Activated CD4-positive, alpha-beta T cell treated with anti-CD3 and anti-CD28 coated beads for 36 hours (primary cell): ENCODE measurements at places on chromosomes 11 and 22. TPM values are rescaled to one million over a fixed set of nuclear protein-coding genes. Genes with fewer than 3 reads are reported as not detected.

MCHR1 gene
- total RNA-seq, result not detected

GRCh38 chr11:129458278-129458677 is 82.6 kb downstream of the BARX2 start:
- no peak overlapping the region for H3K27ac ChIP-seq
- H3K4me3 ChIP-seq, result no peak overlapping the region

DNA sequence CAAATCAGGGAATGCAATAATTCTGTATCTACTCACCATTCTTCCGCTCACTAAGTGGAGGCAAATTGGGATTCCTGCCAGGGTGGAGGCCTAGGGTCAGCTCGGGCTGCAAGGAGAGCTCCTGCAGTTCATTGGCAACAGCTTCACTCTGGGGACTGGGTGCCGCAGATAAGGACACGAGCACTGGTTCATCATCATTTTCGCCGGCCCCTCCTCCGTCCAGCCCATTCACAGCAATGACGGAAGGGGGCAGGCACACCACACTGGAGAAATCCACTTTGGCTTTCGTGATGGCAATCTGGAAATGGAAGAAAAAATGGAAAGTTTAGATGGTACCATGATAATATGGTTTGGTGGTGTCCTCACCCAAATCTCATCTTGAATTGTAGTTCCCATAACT is 84.4 kb downstream of the MRTFA start:
- DNase-seq, result no peak
- H3K4me3 ChIP-seq, result no peak overlapping the region
- H3K27me3 ChIP-seq, result no peaks in the 10 kb centered on the region

GRCh38 chr11:131671734-131672133 is 301.3 kb downstream of the NTM start:
- no peak for DNase-seq
- no peak overlapping the region for H3K27ac ChIP-seq
- peaks cover 3% of the 10 kb centered on the region for H3K4me1 ChIP-seq

- peaks cover 7% of the 10 kb centered on the region for H3K27me3 ChIP-seq
- no peak overlapping the region for H3K4me3 ChIP-seq
- no peak overlapping the region for H3K27ac ChIP-seq
- no peaks in the 10 kb centered on the region for H3K4me1 ChIP-seq
- no peak for DNase-seq
Observed at GRCh38 chr11:36775130-36775529, 177.1 kb upstream of the RAG2 start.

GRCh38 chr11:93209466-93209865 is 11.7 kb upstream of the SLC36A4 start:
- no peak for DNase-seq
- peaks cover 10% of the 10 kb centered on the region for H3K27me3 ChIP-seq
- H3K4me3 ChIP-seq, result no peak overlapping the region
- H3K36me3 ChIP-seq, result peaks cover 2% of the 10 kb centered on the region
- no peak overlapping the region for H3K27ac ChIP-seq

MISFA gene
- 1.3 TPM for total RNA-seq
